ENCODE measurements at places on chromosomes 7 and 10.

DNA sequence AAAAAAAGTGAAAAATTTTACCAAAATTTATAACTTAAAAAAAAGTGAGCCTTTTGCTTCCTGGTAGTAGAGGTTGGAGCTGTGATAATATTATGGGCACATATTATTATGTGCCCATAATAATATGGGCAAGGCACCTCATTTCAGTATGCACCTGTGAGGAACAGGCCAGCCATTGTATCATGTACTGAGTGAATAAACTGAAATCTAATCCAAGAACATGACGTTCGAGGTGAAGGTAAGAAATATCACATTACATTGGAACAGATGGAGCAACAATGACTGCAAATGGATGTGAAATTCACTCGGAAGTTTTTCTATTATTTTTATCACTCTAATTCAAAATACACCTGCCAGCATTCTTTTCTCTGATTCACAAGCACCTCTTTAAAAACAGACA lies 216.0 kb downstream of the KLF6 start:
- DNase-seq = no peak

DNA sequence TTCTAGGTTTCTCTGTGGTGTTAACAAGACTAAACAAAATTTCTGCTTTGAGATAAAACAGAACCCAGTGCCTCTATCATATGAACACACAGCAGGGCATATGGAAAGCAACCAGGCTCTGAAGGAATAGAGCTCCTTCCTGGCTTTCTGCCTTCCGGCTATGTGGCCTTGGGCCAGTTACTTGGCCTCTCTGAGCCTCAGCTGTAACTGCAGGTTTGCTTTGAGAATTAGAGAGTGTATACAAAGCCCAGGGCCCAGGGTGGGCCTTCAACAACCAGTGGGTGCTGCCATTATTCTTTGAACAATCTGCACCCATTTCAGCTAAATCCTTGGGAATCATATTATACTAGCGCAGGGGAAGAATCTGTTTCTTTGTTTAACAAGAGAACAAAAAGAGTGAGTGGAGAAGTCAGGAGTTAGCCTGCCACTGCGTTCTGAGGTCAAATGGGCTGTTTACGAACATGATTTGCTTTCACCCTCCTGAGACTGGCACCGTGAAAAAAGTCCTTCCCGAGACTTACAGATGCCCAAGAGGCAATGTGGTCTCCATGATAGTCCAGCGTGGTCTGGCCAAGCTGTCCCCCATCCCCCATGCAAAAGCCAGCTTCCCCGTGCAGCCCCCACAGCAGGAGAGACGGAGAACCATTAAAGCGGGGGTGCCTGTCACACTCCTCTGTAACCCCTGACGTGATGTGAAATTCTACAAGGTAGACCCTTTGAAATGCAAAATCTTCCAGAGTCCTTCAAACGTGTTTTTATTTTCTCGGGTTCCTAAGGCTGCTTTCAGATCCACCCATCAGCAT lies 4.9 kb downstream of the FAM53B start:
- DNase-seq = no peak

DNA sequence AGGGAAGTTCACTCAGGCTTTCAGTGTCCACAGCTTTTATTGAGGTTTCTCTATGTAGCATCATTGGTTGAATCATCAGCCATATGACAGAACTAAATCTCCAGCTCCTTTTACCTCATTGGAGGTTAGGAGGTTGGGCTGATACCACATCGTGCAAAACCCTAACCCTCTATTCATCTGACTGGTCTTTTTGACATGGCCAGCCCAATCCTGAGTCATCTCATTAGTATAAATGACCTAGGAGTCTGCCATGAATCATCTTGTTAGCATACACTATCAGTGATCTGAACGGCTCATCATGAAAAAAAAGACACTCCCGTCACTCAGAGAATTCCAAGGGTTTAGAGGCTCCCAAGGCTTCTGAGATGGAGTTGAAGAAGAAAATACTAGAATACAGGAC lies 669.8 kb upstream of the POT1 start:
- no peak for DNase-seq

- DNase-seq = no peak
These were observed 697.5 kb downstream of the INHBA start for GRCh38 chr7:41005374-41005901.

GRCh38 chr7:54796150-54796549 lies 37.1 kb upstream of the SEC61G start:
- DNase-seq = no peak

GRCh38 chr10:43047288-43047970 lies 29.4 kb upstream of the RET start:
- no peak for DNase-seq

DNA sequence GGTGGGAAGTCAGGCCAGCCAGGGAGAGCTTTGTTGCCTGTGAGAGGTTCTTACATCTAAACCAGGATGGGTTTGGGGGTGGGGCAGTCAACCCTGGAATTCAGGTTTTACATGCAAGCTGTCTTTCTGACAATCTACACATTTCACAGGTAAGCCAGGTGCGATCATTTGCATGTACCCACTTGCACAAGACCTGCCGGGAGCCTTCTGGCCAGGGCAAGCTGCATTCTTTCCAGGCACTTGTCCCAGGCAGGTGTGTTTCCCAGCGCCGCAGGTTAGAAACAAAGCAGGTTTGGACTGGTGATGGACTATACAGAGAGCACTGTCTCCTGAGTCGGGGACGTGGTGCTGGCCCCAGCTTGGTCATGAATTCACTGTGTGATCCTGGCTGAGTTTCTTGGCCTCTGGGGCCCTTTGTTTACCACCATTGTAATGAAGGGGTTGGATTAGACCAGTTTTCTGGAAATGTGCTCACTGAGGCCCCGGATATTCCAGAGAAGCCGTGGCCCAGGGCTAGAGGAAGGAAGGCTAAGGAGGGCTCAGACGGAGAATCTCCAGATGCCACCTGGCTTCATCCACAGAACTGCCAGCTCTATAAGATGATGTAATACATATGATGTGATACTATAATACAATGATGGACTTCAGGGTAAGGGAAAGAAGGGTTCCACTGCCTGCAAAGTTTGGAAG lies 205.2 kb upstream of the SVIL start:
- no peak for DNase-seq

DNA sequence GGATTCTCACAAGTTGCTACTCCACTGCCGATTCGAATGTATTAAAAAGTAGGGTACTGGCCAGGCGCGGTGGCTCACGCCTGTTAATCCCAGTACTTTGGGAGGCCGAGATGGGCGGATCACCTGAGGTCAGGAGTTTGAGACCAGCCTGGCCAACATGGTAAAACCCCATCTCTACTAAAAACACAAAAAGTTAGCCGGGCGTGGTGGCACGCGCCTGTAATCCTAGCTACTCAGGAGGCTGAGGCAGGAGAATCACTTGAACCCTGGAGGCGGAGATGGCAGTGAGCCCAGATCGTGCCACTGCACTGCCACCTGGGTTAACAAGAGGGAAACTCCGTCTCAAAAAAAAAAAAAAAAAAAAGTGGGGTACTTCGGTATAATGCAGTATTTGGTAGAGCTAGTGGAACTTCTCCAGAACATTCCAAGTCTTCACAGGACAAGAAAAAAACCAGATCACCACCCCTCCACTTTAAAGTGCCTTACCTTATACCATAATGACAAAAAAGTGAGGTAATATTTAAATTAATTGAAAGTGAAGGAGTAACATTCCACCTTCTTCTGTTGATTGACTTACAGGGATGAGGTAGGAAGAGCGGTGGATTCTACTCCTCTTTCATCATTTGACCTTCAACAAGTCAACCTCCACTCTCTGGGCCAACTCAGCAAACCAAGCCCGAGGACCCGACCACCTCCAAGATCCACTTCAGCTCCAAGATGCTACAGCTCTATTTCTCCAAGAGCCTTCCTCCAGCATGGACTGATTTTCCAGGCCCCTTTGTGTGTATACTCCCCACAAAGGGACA lies 2.0 kb downstream of the BAZ1B start:
- no peak for DNase-seq

- no peak for DNase-seq
These were observed 10.9 kb downstream of the TECPR1 start for GRCh38 chr7:98240961-98241673.

DNA sequence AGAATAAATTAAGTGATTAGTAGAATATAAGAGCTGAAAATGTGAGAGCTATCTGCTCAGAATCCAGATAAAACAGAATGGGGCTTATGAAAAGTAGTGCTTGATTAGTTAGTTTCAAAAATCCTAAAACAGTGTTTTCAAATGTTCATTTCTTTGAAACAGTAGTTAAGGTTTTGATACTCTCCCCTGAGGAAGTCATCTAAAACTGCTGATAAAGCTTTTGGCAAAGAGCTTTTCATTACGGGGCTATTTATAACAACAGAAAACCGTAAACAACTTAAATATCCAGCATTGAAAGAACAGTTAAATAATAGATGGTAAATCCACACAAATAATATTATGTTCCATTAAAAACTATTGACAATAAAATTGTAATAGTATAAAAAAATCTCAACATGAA lies 77.5 kb downstream of the NPSR1 start:
- DNase-seq = no peak

DNA sequence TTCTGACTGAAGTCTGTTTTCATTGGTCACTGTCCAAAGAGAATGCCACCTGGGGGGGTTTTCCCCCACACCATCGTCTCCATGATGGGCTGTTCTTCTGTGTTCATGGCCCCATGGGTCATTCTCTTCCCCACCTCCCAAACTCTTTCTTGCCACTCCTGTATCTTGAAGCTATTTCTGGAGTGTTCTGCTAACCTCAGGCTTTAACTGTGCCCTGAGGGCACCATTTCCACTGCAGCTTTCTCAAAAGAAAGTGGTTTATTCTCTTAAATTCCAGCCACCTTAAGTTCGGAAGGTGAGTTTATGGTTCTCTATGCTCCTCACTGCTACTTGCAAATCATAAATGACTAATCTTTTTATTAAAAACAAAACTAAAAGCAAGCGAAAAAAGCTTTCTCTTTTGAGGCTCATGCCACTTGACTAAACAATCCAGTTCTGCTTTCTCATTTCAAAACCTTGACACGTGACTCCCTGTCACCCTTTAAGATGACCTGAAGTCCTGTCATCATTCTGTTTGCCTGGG lies 7.4 kb upstream of the APBB1IP start:
- DNase-seq = no peak

GRCh38 chr7:33452805-33453502 lies 323.6 kb downstream of the BBS9 start:
- DNase-seq = no peak

- DNase-seq = no peak
These were observed 48.3 kb downstream of the ABLIM1 start for GRCh38 chr10:114609518-114610426.

DNA sequence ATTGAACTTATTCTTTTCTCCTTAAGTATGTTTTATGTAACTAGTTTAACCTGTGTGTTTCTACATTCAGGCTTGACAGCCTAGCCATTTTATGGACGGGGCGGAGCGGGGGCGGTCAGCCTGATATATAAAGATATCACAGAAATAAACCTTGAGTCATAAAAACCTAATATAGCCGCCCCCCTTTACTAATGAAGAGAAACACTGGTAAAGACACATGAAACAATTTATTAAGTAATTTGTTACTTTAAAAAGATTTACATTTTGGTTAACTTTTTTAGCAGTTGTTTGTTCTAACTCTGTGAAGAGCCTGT lies 84.0 kb downstream of the MAPK8 start:
- DNase-seq = no peak

DNA sequence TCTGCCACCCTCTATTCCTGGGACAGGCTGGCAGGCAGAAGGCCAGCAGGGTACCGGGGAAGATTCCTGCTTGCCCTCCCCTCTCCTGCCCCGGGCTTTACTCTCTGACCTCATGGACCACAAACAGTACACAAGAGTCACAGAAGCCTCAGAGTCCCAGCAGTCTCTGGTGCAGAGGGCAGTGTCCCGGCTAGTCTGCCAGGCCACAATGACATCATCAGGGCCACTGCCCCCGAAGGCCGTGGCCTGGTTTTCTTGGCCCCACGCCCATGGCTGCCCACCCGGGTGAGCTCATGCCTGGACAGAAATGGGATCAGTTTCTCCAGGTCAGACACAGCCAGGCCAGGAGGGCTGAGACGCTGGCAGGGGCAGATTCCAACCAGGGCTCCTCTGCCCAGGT lies 91.9 kb downstream of the MYL10 start:
- no peak for DNase-seq

GRCh38 chr7:106092204-106092603 lies 19.9 kb downstream of the SYPL1 start:
- no peak for DNase-seq

- no peak for DNase-seq
These were observed 14.7 kb downstream of the COL1A2 start for GRCh38 chr7:94409200-94409948.

- no peak for DNase-seq
These were observed 53.9 kb downstream of the MINDY4 start for GRCh38 chr7:30824821-30825720.

DNA sequence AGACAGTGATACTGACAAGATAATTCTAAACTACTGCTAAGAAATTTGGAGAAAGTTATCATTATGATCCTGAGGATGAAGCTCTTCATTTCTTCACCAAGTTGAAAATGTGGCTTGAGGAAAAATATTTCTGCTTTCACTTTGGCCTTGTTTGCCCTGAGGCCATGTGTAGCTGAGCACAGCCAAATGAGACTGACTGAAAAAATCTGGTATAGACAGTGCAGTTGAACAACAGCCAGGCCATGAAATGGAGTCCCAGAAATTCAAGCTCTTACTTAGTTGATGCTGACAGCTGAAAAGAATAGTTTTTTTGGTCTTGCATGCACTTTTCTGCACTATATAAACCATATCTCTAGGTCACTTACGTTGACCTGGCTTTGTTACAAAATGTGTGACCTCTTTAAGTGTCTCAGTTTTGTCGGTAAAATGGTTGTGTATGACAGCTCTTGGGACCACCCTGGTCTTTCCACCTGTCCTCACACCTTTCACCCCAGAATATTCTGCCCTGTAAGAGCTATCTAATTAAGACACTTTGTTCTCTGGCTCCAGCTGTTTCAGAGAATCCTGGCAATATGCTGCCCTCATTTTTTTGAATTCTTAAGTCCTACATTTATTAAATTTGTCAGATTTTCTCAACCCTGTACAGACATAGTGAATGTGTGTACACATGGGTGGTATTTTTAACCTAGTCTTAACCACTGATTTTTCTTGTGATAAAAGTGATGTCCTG lies 91.3 kb downstream of the CD36 start:
- DNase-seq = no peak

DNA sequence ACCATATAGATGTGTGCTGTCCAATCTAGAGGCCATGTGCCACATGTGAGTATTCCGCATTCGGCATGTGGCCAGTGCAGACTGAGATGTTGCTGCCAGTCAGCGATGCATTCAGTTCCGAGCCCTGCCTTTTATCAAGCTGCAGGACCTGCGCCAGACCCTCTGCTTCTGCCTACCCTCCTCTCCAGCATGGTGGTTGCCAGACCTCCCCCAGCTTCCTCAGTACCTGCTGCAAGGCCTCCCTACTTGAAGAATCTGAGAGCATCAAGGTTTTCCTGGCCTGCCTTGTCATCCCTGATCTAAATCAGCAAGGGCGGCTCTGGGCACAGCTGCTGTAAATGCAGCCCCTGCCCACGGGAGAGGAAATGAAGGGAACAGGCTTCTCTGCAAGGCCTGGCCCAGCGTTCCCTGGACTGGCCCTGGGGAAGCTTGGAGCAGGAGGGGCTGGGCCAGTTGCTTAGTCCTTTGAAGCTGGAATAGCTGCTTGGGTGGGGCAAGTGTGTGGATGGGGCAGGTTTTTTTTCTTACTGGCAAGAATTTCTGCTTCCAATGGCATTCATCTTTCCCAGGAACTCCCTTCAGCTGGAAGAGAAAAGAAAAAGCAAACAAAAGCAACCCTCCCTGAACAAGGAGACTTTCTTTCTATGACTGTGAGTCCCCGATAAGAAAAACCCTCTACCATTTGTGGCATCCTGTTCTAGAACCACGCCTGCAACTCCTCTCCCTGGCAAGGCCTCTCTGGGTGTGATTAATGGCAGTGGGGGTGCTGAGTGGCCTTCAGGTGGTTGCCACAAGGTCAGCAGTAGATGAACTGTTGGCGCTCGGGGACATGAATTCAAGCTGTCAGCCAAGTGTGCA lies 93.0 kb downstream of the NHLRC2 start:
- DNase-seq = no peak
